CD4-positive, CD25-positive, alpha-beta regulatory T cell (primary cell): ENCODE measurements at places on chromosomes 12 and 14.

DNA sequence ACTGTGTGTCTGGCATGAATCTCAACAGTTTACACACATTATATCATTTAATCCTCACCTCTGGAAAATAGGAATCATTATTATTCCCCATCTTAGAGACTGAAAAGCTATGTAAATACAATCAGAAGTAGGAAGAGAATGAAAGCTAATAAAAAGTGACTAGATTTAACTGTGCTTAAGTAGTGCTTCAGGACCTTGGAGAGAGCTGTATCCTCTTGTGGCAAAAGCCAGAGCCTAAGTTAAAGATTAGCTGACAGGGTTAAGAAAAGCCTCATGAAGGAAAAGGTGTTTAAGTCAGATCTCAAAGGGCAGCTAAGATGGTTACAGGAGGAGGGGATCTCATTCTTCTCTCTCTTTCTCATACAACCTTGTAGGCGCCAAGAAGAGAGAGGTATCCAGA lies 65.3 kb upstream of the TMEM233 start:
- no peak for DNase-seq

- no peak for DNase-seq
These were observed 6.4 kb upstream of the SMUG1 start for GRCh38 chr12:54195080-54195736.

DNA sequence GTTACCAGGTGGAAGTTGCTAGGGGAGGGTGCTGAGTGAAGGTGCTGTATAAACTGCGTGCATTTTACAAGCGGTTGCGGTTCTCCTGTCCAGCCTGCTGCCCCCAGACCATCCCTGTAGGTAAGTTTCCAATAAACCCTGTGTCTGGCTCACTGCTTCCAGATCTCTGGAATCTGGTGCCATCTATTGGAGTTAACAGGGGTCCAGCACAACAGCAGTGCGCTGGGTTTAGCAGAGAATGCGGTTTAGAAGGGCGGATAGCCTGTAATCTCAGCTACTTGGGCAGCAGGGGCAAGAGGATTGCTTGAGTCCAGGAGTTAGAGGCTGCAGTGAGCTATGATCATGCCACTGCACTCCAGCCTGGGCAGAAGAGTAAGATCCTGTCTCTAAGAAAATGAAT lies 4.9 kb downstream of the AACS start:
- DNase-seq = no peak

- no peak for DNase-seq
These were observed 141.9 kb downstream of the BICD1 start for GRCh38 chr12:32248441-32249140.

DNA sequence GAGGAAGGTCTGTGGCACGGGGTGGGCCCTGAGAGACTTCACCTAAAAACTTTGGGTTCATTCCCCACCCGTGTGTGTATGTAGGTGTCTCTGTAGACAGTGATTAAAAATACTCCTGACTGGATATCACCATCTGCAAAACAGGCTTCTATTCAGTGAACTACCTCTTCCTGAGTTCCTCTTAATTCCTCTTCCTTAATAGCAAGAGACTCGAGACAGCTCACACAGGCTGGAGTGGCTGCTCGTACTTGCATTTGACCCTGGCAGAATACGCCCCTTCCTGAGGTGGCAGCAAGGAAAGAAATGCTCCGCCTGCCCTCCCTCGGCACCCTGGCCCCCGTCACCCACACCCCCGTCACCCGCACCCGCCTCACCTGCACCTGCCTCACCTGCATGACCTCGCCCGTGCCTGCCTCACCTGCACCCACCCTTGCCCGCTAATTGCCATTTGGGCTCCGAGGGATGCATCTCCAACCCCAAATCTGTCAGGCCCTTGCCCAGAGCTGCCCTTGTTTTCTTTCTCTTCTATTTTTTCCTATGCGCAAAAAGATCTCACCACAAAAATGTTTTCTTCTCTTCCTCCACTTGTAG lies 90.0 kb downstream of the FBXL14 start:
- DNase-seq = no peak

DNA sequence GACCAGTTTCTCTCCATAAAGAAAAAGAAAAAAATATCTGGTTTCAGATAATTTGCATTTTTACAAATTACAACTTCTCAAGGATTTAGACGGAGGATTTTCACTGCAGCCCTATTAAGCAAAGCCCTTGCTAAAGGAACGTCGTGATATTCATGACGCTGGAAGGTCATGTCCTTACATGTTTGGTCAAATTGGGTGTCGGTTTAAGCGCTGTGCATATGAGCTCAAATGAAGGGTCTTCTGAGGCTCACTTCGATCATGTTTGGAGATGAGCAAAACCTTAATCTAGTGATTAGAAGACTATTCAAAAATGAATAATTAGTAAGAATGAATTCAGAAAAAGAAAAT lies 67.3 kb upstream of the USP15 start:
- DNase-seq = no peak

- DNase-seq = no peak
These were observed 716.3 kb upstream of the MDGA2 start for GRCh38 chr14:48391661-48392060.

- no peak for DNase-seq
These were observed 145.9 kb downstream of the ETV6 start for GRCh38 chr12:11795192-11795912.

- no peak for DNase-seq
These were observed 142.8 kb downstream of the LRFN5 start for GRCh38 chr14:41749429-41749828.

GRCh38 chr12:109545826-109546225 lies 27.5 kb downstream of the MMAB start:
- DNase-seq = no peak

GRCh38 chr12:110720516-110720915 lies 22.2 kb downstream of the PPP1CC start:
- DNase-seq = no peak

DNA sequence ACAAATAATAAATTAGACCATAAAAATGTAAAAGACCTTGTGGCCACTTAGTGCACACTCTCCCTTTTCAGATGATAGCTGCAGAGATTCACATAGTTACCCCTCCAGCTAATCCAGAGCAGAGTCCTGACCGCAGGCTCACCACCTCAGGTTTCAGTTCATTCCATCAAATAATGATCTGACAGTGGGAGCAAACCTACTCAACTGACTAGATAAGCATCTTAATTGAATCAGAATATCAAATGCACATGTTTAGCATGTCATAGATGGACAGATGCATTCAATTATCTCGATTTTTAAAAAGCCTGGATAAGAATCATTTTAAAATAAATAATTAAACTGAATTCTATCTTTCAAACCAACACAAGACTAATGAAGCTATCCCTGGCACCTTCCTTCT lies 242.3 kb upstream of the PDZRN4 start:
- DNase-seq = no peak

DNA sequence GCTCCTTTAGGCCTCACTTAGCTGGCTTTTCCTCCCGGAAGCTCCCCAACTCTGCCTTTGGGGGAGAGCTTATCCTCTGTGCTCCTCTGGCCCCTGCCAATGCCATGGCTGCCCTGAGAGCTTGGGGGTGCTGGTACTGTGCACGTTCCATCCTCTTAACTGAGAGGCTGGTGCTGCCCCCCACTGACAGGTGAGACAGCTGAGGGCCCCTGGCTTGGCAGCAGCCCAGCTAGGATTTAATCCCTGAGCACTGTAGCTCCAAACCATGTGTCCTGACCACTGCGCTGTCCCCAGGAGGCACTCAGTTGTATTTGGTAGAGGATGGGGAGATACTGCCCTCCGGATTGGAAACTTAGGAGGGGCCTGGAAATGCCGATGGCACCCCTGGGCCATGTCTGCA lies 46.1 kb downstream of the UBE3B start:
- DNase-seq = no peak

DNA sequence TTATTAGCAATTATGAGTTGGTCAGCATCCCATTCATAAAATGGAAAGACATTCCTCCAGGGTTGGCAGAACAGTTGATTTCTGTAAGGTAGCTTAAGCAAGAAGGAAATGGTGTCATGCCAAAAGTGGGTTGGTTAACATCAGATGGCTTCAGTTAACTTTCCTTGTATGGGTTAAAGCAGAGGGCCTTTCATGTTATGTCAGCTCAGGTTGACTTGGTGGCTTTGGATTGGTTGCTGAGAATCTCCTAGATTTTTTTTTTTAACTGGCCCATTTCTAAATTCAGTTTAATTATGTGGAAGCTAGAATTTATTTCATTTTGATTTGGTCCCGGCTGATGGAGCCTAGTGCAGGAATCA lies 87.8 kb downstream of the BBS10 start:
- no peak for DNase-seq

GRCh38 chr14:104795781-104796686 lies 486 bp upstream of the AKT1 start:
- DNase-seq = peak; percentile 46

DNA sequence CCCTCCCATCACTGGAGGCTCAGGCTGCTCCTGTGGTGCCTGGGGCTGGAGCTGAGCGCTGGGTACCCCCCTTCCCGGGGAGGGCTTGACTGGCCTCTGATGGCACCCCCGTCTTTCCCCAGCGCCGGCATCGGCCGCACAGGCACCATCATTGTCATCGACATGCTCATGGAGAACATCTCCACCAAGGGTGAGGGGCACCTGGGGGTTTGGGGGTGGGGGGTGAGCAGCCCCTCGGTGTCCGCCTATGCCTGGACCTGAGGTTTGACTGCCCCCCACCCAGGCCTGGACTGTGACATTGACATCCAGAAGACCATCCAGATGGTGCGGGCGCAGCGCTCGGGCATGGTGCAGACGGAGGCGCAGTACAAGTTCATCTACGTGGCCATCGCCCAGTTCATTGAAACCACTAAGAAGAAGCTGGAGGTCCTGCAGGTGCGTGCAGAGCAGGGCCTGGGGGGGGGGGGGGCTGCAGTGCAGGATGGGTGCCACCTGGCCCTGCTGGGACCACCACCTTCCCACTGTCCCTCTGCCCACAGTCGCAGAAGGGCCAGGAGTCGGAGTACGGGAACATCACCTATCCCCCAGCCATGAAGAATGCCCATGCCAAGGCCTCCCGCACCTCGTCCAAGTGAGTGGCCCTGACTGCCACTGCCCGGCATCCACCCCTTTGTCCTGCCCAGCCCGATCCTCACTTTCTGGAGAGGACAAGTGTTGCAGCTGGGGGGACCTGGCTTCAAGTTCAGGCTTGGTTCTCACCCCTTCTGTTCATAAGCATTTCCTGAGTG lies 8.8 kb downstream of the PTPN6 start:
- no peak for DNase-seq

DNA sequence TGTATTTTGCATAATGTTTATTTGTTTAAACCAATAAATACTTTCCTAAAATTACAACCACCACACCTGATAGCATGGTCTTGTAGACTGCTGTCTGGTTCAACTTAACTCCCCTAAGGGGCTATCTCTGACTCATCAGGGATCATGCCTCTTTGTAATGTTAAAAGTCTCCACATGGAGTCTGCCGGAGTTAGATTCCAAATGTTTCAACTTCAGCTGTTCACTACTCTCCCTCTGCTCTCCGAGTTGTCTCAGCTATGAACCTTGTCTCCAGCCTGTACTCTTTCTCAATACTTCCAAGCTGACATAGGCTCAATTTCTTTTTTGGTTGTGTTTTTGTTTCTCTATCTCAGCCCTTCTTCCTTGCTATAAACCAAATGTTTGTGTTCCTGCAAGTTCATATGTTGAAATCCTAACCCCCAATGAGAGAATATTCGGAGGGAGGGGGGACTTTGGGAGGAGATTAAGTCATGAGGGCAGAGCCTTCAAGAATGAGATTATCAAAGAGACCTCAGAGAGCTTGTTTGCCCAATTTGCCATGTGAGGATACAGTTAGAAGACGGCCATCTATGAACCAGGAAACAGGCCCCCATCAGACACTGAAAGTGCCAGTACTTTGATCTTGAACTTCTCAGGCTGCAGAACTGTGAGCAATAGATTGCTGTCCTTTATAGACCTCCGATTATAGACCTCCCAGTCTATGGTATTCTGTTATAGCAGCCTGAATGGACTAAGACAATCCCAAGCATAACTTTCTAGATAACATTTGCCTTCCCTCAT lies 858.2 kb downstream of the VRK1 start:
- DNase-seq = no peak

DNA sequence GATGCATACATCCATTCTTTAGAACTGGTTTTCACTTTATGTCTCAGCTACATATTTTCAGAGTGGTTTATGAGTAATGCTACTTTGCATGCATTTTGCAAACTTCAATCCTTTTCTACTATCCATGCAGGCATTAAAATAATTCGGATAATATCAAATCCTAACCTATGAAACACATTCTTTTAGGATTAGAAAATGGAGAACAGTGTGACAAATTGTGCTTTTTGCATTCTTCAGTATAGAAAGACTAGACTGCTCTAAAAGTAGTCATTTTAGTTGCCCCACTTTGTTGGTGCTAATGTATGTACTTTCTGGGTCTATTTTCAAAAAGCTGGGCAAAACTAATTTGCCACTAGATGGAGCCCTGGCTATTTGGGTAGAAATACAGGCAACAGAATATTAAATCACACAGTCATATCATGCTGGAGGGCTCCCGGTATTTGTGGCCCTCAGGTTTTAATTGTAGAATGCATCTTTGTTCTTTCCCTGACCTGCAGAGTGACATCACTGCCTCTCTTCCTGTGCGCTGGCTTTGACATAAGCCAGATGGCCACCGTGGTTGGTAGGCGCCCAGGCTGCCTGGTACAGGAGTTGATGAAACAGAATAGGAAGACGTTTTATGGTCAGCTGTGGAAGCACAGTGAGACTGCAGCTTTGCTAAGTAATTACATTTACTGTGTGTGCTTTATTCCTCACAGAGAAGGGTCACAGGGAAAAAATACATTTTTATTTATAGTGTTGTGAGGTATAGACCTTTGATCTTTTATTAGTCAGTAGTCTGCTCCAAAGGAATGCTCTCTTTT lies 28.1 kb downstream of the MSRB3 start:
- DNase-seq = no peak

DNA sequence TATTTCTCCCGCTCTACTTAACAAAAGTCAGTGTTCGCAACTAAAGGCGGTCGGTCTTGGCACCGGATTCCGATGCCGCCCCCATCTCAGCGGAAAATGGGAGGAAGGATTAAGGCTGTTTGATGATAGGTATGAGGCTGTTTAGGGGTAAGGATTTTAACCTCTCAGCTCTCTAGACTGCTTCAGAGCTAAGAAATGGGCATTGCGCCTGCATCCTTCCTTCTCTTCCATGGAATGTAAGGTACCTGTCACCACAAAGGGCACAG lies 1.4 kb downstream of the COCH start:
- DNase-seq = no peak

GRCh38 chr14:33441633-33442032 lies 503.0 kb downstream of the NPAS3 start:
- DNase-seq = no peak

DNA sequence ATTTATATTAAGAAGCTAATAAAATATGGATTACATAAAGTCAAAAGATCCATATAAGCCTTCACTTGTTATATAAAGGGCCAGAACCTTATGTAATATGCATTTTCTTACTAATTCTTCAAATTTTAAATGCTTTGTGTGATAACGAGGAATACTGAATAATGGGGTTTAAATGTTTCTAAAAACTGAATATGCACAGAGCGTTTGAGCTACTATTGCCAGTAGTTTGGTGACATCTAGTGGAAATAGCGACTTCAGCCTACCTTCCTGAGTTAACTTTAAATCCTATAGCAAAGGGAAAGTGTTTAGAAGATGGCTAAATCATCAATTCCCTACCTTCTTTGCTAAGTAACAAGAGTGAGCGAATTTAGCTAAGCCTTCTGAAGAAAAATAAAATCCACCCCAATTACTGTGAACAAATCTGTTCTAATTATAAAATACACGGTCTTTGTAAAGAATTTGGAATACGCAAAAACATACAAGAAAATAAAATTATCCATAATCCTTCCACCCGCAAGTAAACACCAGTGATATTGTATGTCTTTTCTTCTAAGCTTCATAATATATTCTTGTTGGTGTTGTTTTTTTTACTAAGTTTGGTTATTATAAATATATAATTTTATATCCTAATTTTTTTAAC lies 115.5 kb upstream of the G2E3 start:
- no peak for DNase-seq
